Stimulated activated CD4-positive, alpha-beta T cell treated with anti-CD3 and anti-CD28 coated beads, Interleukin-12 subunit alpha, Interleukin-12 subunit beta, amount 100 ng/mL, for 48 hours (primary cell): ENCODE measurements at places on chromosomes 6 and 20.
A peak's percentile ranks its signal among the peaks of the same experiment; 100 is the strongest.

GRCh38 chr6:157249826-157250225, 73.5 kb downstream of the TMEM242 start:
- DNase-seq, result no peak

DNA sequence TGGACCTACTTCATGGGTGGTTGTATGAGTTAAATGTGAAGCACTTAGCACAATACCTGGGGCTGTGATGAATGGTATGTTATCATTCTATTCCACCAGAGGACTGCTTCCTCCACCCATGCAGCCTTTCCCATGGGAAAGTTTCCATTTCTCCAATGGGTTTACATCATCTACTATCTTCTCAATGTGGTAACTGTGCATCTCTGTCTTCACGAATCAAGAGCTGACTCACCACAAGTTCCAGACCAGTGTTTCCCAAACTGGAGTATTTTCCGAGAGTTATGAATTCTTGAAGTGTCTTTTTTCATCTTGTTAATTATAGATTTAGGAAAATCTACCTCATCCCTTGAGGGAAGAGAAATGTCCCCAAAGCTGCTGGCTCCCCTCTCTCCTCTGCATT, 182.8 kb downstream of the UNC5CL start:
- no peak for DNase-seq

DNA sequence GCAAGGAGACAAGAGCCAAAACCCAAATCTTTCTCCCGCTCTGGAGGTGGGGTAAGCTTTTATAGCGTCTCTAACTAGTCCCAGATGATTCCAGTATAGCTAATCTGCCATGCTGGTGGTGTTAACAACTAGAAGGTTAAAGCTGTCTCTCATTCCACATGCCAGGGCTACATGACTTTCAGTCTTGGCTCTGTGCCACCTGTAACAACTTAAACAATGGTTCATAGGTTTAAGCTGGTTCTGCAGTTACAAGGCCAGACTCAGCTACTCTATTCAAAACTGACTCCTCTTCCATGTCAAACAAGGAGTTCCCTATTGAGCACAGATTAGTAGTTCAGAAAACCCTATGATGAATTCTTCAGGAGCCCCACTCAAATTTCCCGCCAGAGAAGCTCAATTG, 128.9 kb downstream of the ELOVL4 start:
- no peak for DNase-seq

- DNase-seq, result no peak
Measured at GRCh38 chr6:107185391-107185970, 70.2 kb upstream of the BEND3 start.

- DNase-seq, result peak; percentile 15
Measured at GRCh38 chr20:60137657-60138245, 179.5 kb downstream of the CDH26 start.

DNA sequence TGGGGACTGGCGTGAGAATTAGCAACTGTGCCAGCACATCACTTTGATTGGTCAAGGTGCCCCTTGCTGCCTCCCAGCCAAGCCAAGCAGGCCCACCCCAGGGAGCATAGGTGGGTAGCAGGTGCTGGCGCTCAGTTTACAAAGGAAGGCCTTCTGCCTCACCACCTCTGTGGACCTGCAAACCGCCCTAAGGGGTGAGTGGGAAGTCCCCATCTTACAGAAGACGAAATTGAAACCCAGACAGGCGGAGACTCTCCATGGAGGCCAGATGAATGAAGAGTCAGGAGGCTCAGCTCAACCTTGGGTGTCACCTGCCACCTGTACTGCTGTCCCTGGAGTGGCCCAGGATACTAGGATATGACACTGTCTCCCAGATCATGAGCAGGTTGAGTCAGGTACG, 21.5 kb upstream of the MAS1L start:
- DNase-seq, result no peak

DNA sequence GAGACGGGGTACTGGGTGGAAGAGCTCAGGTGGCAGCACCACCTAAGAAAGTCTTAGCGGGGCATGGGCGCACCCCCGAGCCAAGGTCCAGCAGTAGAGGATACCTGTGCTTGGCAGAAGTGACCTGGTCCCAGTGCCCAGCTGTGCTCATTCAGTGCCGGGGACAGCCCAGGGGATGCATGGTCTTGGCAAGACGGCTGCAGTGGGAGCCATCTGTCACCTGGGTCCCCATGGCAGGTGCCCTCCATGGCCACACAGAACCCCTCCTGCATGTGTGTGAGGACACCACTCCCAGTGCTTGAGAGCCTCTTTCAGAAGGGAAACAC, 664.7 kb downstream of the QKI start:
- no peak for DNase-seq

GRCh38 chr6:84193114-84193708, 34.2 kb downstream of the CEP162 start:
- DNase-seq, result no peak

GRCh38 chr6:43616725-43617472, 12.2 kb downstream of the GTPBP2 start:
- DNase-seq, result no peak

GRCh38 chr20:10313215-10313614, 94.6 kb downstream of the SNAP25 start:
- DNase-seq, result no peak

DNA sequence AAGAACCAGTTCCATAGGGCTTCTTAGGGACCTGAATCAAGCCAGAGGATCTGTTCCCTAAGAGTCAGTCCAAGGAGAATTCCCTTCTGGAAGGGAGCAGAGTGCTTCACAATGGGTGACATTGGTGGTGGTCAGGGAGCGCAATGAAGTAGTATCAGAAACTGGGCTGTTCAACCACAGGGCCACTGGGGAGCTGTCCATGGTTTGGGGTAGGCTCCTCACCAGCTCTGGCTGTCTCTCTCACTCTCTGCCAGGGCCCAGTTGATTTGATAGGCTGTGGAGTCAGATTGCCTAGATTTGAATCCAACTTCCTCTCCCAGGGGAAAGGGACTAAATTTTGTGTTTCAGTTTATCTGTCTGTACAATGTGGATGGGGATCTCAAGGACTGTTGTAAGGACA, 36.7 kb upstream of the CHD6 start:
- DNase-seq, result no peak

DNA sequence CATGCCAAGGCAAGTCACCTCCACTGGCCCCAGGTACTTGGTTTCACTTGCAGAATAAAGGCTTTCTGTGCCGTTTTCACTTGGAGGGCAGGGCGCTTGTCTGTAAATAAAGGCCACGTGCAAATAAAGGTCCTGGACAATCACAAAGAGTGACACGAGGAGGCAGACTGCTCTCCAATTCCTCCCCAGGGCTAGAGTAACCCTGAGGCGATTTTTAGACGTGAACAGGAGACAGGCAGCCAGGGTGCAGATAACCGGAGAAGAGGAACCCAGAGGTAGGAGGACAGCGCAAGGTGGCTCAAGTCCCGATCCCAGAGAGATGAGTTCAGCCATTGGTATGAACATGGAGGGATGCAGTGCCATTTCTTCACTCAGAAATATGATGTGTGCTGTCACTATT, 327.4 kb downstream of the KIF16B start:
- no peak for DNase-seq

- no peak for DNase-seq
Measured at GRCh38 chr20:9081423-9081966, 12.6 kb downstream of the PLCB4 start.

DNA sequence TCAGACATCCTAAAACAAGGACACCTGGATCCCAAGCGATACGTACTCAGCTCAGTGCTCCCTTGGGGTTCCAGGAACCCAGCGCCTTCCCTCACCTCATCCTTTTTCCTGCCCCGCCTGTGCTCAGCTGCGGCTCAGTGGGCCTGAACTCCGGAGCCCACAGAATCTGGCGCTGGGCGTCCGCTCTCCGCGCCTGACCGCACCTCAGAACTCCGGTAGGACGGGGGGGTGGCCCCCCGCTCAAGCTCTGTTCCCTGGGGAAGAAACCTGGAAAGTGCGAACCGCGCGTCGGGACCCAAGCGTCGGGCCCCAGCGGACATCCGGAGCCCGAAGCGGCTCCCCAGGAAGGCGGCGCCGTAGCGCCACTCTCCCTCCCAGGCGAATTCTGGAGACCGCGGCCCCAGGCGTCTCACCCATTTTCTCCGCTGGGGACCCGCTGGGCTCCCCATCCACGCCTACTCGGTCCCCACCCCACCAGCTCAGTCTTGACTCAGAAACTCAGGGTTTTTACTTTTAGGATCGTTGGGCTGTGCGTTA, 336 bp upstream of the LY6G5C start:
- DNase-seq, result peak; percentile 42

GRCh38 chr6:53107091-53107490, 41.5 kb downstream of the GCM1 start:
- no peak for DNase-seq

DNA sequence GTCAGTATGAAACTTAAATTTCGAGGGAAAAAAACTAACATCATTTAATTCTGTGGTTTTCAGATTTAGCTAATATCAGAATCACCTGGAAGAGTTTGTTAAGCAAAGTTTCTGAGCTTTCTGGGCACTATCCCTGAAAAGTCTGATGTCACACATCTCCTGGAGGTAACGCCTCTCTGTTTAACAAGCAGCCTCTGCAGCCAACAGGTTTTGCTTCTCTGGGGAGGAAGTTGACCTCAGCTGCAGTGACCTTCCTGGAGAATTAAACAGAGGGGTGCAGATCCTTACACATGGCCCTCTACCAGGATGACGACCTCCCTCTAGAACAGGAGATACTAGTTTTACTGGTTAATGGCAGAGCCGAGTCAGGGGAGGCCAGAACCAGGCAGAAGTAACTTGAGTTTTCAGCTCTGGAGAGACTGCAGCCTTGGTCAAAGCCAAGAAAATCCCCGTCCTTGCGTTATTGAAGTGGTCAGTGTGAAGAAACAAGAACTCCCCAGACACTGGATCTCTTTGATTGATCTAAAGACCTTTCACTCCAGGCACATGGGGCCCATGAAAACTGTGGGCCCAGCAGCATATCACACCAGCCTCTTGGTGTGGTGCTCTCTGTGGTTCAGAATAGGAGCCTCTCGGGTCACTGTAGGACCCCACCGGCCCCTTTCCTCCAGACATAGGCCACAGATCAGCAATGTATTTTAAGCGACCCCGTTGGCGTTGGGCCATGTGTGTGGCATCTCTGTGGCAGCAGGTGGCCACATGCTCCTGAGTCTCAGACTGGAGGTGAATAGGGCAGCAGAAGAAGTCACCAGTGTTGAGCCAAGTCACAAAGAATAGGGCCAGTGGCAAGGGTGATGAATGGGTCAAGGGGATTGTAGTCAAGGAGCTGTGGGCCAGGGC, 33.4 kb upstream of the CCR6 start:
- no peak for DNase-seq

DNA sequence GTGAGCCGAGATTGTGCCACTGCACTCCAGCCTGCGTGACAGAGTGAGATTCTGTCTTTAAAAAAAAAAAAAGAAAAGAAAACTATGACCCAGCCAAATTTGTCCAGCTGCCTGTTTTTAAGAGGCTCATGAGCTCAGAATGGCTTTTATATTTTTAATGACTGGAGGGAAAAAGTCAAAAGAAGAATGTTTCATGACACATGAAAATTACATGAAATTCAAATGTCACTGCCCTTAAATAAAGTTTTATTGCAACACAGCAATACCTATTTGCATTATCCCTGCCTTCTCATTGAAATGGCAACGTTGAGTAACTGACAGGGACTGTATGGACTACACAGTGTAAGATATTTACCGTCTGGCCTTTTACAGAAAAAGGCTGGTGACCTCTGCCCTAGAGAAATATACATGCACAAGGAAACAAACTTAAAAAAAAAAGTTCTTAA, 11.4 kb downstream of the SENP6 start:
- no peak for DNase-seq

DNA sequence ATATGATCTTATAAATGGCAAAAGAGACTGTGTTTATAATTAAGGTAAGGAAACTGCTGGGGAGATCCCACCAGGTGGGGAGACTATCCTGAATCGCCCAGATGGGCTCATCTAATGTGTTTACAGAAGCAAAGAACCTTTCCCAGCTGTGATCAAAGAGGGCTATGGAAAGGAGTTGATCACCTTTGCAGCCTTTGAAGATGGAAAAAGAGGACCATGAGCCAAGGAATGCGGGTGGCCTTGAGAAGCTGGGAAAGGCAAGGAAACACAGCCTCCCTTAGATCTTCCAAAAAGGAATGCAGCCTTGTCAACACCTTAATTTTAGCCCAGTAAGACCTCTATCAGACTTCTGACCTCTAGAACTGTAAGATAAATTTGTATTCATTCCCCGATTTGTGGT, 66.5 kb upstream of the ADGRG6 start:
- DNase-seq, result no peak

GRCh38 chr20:57082357-57082945, 184.0 kb downstream of the BMP7 start:
- DNase-seq, result no peak

DNA sequence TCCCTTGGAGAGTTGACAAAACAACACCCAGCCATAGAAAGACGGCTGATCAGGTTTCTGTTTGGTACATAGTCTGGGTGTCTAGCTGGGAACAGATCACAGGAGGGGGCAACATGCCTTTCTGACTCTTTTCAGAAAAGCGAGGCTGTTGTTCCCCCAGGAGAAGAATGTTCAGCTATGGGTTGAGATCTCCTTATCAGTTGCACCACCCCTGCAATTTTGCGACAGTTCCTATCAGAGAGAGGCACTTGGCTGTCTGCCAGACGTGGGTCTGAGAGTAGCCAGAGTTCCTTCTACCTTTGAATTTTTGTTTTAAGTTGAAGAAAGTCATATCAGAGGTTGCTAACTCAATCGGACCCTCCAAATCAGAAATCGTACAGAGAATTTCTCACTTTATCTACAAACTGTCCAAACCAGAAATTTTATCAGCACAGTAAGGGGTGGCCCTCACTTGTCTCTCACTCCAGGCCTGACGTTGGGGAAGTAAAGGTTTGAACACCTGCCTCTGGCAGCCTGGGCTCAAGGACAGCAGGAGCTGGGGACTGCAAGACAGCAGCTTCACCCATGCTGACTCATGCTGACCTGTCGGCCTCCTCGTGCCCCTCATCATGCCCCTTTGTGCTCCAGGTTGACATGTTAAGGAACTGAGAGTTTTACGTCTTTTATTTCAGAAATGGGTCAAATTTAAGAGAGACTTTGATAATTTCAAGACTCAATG, 42.3 kb downstream of the TMC2 start:
- DNase-seq, result no peak

GRCh38 chr6:4018924-4019236, 60.1 kb downstream of the FAM217A start:
- no peak for DNase-seq

- no peak for DNase-seq
Measured at GRCh38 chr6:135935941-135936601, 84.6 kb downstream of the PDE7B start.

DNA sequence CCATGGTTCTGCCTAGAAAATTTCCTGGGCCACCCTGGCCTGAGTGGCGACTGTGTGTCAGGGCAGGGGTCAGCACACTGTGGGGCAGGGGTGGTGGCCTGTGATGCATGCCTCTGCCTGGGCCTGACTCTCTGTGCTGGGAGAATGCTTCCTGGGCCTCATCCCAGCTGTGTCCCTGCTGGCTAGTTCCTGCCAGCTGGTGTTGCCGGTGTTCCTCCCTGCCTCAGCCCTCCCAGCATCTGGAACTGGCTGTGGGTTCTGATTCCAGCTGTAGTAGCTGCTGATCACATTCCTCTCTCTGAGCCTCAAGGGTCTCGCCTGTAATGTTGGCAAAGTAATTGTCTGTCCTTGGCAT, 101.5 kb downstream of the SYCP2 start:
- no peak for DNase-seq

GRCh38 chr20:20134941-20135575, 82.7 kb downstream of the CFAP61 start:
- no peak for DNase-seq

GRCh38 chr6:106098383-106099234, 12.5 kb downstream of the PRDM1 start:
- peak; percentile 83 for DNase-seq
